Activated T-cell treated with anti-CD3 and anti-CD28 coated beads, Interleukin-2, amount 50 U/mL, for 72 hours (primary cell): ENCODE measurements at places on chromosomes 11 and 22.

- DNase-seq = no peak
Observed at GRCh38 chr11:63242089-63242781, 1.2 kb downstream of the SLC22A25 start.

DNA sequence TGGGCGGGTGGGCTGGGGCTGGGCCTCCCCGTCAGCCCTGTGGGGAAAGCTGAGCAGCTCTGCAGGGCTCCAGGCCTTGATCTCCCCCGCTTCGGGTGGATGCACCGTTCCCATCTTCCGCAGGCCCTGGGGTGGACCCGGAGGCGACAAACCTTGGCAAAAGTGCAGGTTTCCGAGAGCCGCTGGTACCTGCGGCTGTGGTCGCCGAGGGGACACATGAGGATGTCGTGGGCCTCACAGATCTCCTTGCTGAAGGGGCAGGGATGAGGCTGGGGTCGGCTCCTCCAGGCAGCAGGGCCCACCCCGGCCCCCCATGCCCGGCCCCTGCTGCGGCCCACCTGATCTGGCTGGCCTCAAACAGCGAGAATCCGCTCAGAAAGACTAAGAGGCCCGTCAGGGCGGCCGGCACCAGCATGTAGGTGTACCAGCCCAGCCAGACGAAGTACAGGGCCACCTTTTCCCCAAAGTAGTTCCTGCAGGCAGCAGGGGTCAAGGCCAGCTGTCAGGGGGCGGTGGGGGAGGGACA is 11.8 kb downstream of the ANO9 start:
- DNase-seq = no peak

GRCh38 chr11:11841723-11842420 is at the start of gene USP47:
USP47 (plus strand) TSS chr11:11841972; CDS start chr11:11842186, 214 bp downstream.
- peak; percentile 97 for DNase-seq

DNA sequence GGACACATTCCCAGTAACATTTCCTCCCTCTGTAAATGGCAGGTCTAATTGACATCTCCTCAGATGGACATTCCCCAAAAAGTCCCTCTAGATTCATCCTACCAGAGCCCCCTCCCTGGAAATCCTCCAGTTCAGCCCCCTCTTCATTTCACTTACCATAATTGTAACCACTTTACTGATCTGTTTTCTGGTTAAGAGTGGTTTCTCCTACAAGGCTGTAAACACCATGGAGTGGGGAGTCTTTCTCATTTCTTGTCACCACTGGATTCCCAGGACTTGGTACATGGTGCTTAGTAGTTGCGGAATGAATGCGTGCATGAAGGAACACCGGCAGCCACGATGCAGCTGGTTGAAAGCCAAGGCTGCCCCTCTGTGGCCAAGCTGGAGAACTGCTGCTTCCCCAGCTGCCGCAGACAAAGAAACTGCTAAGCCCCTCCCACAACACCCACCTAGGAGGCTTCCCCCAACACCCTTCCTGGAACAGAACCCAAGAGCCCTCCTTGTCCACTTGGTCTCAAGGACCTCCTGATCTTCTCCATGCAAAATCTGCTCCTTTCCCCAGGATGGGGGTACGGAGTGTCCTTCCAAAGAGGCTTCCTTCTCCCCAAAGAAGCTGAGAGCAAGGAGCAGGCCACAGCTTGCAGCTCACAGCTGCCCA is 18.6 kb upstream of the SCARF2 start:
- peak; percentile 78 for DNase-seq

DNA sequence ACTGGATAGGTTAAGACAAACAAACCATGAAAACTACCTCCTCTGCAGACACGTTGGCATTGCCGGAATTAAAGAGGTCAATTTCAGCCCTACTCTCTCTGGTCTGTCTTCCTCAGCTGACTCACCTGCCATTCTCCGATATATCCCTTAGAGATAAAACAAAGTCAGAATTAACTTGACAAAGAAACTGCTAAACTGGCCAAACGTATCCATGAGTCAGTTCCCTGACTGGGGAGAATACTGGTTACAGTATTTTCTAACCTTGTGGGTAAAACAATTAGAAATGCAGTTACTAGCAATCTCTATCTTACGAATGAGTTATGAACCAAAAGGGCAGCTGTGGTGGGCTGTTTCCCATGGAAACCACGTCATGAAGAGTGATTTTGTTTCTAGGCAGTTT is 96.2 kb downstream of the RDX start:
- DNase-seq = no peak

DNA sequence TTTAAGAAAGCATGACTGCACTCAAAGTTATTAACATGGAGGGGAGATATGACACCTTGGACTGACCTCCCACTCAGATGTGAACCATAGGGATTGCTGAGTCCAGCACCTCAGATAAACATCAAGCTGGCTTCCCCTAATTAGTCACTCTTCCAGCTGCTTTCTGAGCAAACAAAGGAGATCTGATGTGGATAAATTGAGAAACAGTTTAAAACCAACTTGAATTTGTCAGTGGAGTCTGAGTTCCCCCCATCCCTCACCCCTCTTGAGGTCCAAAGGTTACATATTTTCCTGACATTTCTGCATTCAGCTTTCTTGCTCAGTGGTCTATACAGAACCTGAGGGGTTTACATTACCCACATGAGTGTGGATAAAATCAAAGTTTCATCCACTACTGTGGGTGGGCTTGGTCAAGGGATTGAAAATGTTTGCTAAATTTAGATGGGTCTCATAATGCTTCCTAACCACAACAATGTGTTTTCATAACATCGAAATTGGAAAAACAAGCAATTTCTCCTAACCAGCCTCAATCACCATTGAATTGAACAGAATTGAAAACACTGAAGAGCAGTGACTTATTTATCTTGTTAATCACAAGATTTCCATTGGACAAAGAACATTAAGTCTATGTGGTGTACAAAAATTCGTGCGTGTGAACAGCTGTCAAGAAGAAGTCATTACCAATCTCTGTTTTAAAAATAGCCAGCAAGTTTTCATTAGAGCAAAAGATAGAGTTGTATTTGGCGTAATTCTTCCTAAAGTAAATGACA is 292.3 kb downstream of the METTL15 start:
- no peak for DNase-seq

DNA sequence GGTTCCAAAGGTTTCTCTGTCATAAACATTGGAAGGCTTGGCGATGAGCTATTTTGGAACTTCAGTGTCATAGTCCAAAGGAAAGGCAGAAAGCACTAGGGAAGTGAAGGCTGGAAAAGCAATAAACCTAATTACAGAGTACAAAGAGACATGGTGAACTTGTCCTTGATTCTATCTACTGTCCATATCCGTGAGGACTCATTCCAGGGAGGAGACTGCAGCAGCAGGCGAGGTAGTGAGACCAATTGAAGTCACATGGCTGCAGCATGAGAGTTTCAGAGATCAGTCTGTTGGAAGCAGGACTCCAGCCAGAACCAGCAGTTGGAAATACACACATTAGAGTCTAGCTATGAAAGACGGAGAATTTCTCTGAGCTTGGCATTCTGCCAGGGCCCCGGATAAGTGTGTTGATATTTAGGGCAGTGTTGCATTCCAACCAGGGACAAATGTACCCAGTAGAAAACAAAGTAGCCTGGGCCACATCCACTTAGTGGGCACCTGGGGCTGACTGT is 54.1 kb upstream of the ARHGAP42 start:
- DNase-seq = no peak

DNA sequence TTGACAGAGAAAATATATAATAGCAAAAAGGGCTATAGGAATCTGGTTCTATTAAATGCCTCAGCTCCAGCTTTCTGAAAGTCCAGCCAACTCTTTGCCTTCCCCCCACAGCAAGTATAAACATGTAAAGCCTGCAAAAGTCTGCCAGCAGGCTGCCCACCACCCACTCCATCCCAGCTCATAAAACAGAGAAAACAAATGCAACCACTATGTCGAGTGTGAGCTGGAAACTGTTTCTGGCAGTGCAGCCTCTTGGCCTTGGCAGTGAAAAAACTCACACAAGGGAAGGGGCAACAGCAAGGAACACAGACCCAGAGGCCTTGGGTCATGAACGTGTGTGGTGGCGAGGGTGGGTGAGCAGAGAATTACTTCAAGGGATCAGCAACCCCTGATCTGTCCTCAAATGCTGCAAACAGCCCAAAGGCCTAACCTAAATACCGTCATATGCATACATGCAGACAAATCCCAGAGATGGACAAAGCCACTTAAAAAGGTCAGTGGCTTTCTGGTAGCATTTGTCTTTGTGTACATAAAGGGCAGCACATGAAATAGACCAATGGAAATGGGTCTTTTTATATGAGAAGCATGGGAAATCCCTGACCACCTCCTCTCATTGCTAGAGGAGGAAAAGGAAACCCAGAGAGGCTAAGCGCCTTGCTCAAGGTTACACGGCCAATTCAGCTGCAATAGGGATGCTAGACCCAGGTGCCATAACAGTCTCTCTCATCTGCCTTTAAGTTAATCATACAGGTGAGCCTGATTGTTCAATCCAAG is 74.8 kb downstream of the NAT10 start:
- DNase-seq = peak; percentile 33

GRCh38 chr22:19524170-19525115 is at the start of gene CLDN5:
CLDN5 (minus strand) TSS chr22:19524410; CDS start chr22:19524255, 155 bp downstream.
- no peak for DNase-seq

DNA sequence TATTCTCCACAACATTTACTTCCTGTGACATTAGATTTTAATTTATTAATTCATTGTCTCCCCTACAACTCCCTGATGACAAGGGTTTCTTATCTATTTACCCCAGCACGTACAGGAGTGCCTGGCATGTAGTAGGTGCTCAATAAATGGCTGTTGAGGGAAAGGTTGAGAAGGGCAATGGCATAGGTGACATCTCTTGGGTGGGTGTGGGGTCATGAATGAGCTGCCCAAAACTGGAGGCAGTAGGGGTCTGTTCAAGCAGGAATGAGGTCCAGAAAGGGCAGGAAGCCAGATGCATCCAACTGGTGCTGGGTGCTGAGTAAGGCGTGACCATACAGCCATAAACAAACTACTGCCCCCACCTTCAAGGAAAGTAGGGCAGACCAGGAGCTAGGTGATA is 2.8 kb downstream of the VWCE start:
- DNase-seq = no peak

DNA sequence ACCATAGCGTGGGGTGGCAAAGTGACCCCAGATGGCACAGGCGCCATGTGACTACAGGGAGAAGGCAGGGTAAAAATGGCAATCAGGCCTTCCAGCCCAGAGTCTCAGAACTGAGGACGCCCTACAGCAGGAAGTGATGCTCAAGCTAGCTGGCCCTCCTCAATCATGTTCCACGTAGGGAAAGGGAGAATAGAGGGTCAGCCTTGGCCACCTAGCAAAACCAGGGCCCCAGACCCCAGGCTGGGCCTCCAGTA is 978 bp upstream of the ANKRD13D start:
- no peak for DNase-seq

DNA sequence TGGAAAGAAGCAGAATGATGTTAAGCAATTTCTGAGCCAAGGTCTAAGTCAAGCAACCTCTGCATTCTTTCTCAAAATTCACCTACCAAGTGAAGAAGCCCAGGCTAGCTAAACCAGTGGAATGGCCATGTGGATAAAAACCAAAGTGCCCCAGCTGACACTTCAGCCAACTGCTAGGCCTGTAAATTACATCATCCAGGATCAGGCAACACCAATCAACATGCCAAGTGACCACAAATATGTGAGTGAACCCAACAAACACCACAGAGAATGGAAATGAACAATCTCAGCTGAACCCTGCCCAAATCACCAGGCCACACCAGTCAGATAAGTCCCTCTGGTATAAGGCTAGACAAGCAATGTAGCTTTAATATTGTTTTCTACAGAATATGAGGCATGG is 25.1 kb upstream of the FJX1 start:
- no peak for DNase-seq

- peak; percentile 6 for DNase-seq
Observed at GRCh38 chr11:125494561-125494960, 1.5 kb downstream of the FEZ1 start.

- DNase-seq = no peak
Observed at GRCh38 chr11:117879516-117880480, 3.3 kb upstream of the FXYD6 start.

- DNase-seq = no peak
Observed at GRCh38 chr22:47608421-47608820, 846.0 kb downstream of the TBC1D22A start.

- no peak for DNase-seq
Observed at GRCh38 chr22:45692549-45692948, 20.9 kb downstream of the ATXN10 start.

- DNase-seq = no peak
Observed at GRCh38 chr11:132549561-132549960, 982.7 kb downstream of the OPCML start.

DNA sequence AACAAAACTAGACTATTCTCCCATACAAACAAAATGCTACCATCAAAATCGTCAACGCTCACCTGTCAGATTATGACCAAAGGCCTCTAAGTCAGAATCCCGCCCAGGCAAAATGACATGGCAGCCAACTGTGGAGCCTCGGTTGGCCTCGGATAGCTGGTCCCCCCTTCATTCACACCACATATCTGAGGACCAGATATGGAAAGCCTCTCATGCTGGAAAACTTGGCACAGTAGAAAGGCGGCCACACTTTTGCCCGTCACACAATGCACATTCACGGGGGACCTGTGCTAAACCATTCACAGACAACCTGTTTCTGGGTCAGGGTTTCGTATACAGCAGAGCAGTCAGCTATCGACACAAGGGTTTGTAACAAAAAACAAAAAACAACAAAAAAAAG is 11.2 kb downstream of the MAPK1 start:
- DNase-seq = no peak

DNA sequence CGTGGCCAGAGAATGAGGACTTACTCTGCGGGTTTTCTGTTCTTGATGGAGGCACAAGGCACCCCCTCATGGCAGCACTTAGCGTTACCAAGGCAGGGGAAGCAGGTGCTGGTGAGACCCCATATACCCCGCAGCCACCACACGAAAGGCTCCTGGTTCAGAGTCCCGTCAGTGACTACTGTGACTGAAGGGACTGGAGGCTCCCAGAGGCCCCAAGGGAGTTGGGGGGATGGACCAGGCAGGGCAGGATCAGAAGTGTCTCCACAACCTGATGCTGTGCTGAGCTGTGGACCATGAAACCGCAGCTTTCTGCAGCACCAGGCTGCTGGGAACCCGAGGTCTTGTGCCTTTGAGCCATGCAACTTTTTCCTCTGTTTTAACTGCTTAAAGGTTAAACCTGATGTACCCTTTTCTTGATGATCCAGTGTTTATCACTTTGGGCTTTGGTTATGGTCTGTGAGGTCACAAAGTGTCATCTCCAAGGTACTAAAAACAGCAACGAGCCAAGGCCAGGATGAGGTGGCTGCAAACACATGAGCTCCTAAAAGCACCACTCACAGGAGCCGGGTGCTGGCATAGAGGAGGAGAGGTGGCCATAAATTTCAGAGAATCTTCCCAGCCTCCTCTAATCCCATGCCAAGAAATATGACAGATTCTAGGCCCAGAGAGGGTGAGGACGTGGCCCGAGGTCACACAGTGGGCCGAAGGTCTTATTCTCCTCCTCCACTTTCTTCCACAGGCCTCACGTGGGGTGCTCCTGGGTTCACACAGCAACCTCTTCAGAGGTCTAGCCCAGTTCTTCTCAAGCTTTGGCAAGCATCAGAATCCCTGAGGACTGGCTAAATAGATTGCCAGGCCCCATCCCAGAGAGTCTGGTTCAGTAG is 4.2 kb upstream of the LRRC32 start:
- DNase-seq = no peak

DNA sequence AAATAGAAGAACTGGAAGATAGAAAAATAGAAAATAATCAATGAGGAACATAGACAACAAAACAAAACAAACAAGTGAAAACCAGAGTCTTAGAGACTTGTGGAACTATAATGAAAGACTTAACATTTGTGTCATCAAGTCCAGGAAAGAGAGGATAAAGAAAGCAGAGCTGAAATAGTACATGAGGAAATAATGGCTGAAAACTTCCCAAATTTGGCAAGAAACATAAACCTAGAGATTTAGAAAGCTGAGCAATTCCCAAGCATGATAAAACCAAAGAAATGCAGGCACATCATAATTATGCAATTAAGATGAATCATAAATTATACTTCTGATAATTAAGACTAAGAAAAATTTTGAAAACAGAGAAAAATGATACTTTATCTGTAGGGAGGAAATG is 614.5 kb downstream of the ETS1 start:
- no peak for DNase-seq
